Activated effector memory CD4-positive, alpha-beta T cell treated with Interleukin-2 at 50 U/mL for 16 hours (primary cell): ENCODE measurements at places on chromosomes 13 and 19.

- DNase-seq = no peak
Measured at GRCh38 chr19:53958168-53958571, 4.6 kb upstream of the CACNG8 start.

DNA sequence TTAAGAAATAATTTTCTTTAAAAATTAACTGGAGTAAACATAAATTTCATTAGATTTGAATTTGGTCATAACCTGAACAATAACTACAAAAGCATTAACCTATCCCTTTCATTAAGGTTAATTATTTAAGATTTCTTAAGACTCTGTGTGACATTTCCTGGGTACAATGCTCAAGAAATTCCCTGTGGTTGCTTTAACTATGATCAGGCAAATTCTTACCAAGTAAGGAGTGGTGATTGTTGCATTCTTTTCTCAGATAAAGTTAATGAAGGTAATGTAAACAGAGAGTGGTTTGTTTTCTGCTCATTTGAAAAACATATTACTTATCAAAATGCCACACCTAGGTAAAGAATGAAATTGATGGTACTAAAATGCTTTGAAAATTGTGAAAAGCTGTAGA, 114.8 kb upstream of the MIR17HG start:
- no peak for DNase-seq

DNA sequence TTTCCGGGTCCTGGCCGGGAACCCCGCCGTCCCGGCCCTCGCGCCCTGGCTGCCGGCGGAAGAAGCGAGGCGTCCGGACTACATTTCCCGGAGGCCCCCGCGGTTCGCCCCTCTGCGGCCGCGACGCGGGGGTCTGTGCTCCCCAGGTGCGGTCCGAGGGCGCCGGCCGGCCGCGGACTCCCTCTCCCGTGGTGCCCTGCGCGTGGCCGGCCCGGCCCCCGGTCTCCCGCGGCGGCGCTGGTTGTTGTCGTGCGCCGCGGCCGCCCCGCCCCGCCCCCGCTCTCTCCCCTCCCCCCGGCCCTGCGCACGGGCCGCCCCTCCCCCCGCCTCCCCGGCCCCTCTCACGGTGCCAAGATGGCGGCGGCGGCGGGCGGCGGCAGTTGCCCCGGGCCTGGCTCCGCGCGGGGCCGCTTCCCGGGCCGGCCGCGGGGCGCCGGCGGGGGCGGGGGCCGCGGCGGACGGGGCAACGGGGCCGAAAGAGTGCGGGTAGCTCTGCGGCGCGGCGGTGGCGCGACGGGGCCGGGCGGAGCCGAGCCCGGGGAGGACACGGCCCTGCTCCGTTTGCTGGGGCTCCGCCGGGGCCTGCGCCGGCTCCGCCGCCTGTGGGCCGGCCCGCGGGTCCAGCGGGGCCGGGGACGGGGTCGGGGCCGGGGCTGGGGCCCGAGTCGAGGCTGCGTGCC, at the start of gene KMT2B:
KMT2B (plus strand) TSS at position 339 of the 680 bp plus-strand sequence; CDS start at position 355, 16 bp downstream.
- DNase-seq = no peak

GRCh38 chr13:30510091-30510490, 44.4 kb upstream of the HMGB1 start:
- DNase-seq = no peak

GRCh38 chr13:110636701-110637201, 21.4 kb downstream of the NAXD start:
- no peak for DNase-seq

DNA sequence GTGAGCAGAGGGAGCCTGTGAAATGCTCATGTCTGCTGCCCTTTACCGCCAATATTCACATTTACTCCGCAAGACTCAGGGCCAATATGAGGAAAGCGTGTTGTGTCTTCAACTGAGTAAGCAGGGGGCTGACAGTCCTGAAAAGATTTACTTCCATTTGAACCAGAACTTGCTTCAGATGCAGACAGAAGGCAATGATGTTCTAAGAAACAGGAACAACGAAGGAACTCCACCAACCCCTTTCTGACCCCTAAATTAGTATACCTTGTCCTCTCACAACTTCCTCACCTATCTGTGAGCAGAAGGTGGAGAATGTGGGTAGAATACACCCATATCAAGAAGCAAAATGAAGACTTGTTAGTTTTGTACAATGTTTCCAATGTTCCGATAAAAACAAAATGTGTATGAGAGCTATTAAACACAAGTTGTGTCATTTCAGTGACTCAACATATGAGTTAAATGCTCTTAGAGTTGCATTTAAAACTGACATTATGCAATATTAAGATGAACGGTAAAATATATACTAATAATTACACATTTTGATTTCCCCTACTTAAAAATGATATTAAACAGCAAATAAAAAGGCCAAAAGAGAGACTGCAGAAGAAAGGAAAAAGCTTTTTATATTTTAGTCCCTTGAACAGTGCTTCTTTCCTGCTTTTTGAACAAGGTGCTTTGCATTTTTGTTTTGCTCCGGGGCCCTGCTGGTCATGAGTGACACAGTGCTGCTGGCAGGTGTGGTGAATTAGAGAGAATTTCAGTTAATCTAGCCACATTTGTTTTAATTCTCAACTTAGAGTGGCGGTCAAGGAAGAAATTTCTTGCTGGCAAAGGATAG, 16.0 kb downstream of the TMEM272 start:
- no peak for DNase-seq

DNA sequence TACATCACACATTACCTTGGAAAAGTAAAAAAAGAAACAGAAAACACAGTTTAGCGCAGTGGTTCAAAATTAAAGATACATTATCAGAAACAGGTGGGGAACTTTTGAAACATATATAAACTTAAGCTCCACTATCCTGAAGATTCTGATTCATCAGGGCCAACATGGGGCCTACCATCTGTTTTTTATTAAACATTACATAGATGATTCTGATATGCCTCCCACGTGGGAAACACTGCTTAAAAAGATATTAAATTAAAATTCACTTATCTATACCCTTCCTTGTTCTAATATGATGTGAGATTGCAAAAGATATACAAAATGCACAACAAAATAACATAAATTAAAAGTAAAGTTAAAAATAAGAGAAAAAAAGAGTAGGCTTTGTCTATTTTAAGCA, 125.0 kb downstream of the VWA8 start:
- no peak for DNase-seq

GRCh38 chr19:54011507-54012211, 20.2 kb downstream of the CACNG6 start:
- DNase-seq = no peak

DNA sequence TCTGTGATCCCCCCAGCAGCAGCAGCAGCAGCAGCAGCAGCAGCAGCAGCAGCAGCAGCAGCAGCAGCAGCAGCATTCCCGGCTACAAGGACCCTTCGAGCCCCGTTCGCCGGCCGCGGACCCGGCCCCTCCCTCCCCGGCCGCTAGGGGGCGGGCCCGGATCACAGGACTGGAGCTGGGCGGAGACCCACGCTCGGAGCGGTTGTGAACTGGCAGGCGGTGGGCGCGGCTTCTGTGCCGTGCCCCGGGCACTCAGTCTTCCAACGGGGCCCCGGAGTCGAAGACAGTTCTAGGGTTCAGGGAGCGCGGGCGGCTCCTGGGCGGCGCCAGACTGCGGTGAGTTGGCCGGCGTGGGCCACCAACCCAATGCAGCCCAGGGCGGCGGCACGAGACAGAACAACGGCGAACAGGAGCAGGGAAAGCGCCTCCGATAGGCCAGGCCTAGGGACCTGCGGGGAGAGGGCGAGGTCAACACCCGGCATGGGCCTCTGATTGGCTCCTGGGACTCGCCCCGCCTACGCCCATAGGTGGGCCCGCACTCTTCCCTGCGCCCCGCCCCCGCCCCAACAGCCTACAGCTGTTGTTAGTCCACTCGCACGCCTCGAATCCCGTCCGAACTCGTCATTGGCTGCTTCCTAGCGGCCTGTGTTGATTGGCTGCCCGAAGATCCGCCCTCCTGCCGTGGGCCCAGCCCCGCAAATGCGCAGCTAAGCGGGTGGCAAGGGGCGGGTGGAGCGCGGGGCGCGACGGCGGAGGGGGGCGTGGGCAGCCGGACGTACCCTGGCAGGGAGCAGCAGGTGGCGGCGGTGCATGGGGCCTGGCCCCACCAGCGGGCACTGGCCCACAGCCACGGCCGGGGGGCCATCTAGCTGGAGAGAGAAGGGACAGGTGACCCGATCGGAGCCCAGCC, 1.4 kb upstream of the SIX5 start:
- DNase-seq = peak; percentile 83

- DNase-seq = no peak
Measured at GRCh38 chr19:55603581-55604292, 1.7 kb upstream of the ZNF865 start.

DNA sequence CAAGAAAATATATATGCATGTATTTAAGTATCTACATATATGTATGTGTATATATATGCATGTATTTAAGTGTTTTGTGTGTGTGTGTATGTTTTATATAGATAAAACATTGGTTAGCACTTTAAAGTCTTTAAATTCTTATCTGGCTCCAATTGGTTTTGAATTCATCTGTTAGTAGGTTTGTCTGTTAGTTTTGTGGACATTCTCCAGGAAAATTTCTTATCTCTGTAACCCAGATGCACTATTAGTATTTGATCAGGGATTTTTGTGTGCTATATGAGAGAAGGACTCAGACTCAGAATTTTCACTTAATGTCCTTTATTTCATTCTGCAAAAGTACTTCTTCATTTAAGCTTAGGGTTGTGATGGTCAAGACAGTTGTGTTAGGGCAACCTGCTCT, 103.1 kb downstream of the ITGBL1 start:
- DNase-seq = no peak

- DNase-seq = no peak
Measured at GRCh38 chr13:71626421-71627117, 240.4 kb downstream of the DACH1 start.

GRCh38 chr13:104984296-104984818, 1551.1 kb downstream of the EFNB2 start:
- peak; percentile 1 for DNase-seq

DNA sequence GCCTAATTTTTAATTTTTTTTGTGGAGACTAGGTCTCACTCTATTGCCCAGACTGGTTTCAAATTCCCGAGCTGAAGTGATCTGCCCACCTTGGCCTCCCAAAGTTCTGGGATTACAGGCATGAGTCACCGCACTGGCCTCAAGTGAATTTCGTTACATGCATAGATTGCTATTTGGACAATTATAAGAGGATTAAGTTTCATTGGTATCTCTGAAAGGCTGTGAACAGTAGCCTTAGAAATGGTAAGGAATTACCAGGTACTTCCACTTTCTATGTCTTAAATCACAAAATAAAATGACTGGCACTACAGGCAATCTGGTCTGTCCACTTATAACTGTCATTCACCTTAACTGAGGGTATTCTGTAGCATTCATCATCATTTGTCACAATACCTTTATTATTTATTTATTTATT, 2.9 kb upstream of the CCDC9 start:
- no peak for DNase-seq

DNA sequence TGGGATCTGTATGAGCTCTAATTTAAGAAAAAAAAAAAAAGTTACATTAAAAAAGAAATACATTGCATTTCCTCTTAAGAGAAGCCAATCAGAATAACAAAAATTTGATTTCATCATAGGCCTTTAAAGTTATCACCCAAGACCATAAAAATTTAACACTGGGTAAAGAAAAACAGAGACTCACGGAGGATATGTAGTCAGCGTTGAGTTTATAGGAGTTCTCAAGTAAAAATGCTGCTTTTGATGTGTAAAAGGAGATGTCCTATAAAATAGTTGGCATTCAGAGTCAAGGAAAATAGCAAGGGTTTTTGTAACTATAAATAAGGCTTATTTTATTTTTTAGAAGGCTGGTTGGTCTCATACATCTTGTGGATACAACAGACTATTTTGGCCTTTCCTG, 191.1 kb downstream of the EFNB2 start:
- no peak for DNase-seq

DNA sequence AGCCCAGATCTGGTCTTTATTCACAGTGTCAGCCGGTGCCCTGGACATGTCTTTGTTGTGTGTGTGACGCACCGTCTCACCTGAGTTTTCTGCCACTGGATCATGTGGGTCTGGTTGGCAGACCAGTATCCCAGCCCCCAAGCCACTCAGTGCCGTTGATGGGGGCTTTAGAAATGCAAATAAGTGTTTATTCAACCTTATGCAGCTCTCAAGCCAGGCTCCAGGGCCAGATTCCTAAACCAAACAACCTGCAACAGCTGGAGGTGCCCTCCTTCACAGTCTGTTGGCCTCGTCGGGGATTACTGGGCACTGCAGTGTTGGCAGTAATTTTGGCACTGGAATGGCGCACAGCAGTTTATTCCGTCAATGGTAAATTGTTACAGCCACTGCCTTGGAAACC, 21.6 kb downstream of the FAM124A start:
- no peak for DNase-seq

GRCh38 chr13:49776871-49777270, 15.6 kb downstream of the KPNA3 start:
- no peak for DNase-seq

DNA sequence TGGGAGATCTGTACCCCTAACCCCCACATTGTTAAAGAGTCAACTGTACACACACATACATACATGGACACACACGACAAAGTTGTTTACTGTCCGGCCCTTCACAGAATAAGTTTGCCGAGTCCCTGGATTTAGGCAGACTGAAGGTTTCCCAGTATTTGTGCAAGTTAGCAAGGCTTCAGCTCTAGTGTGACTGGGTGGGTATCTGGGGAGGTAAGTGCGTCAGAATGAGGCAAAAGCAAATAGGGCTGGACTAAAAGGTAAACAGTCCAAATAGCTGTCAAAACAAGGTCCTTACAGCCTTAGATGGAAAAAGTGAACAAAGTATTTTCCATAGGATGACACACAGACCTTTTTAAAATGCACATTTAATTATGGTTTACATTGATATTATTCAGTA, 228.4 kb upstream of the UFM1 start:
- DNase-seq = no peak

- DNase-seq = no peak
Measured at GRCh38 chr13:33782631-33783030, 35.3 kb upstream of the RFC3 start.

DNA sequence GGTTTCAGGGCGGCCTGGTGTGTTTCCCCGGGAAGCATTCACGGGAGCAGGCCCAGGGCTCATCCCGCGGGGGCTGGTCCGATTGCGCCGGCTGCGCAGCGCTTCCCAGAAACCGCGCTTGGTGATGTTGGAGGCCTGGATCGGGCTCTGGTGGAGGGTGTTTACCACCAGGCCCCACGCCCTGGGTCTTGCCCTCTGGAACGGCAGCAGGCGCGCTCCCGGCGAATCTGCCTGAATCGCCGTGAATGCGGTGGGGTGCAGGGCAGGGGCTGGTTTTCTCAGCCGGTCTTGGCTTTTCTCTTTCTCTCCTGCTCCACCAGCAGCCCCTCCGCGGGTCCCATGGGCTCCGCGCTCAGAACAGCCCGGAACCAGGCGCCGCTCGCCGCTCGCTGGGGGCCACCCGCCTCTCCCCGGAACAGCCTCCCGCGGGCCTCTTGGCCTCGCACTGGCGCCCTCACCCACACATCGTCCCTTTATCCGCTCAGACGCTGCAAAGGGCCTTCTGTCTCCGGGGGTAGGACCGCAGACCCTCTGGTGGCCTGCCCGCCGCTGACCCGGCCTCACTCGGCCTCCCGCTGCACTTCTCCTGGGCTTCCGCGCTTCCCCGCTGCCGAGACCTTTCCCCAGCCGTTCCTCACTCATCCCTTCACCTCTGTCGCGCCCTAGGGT, 69.4 kb upstream of the GJB6 start:
- DNase-seq = no peak

GRCh38 chr19:50515168-50515561, 1.5 kb upstream of the ASPDH start:
- no peak for DNase-seq
